ENCODE measurements at places on chromosomes 7 and 10.

DNA sequence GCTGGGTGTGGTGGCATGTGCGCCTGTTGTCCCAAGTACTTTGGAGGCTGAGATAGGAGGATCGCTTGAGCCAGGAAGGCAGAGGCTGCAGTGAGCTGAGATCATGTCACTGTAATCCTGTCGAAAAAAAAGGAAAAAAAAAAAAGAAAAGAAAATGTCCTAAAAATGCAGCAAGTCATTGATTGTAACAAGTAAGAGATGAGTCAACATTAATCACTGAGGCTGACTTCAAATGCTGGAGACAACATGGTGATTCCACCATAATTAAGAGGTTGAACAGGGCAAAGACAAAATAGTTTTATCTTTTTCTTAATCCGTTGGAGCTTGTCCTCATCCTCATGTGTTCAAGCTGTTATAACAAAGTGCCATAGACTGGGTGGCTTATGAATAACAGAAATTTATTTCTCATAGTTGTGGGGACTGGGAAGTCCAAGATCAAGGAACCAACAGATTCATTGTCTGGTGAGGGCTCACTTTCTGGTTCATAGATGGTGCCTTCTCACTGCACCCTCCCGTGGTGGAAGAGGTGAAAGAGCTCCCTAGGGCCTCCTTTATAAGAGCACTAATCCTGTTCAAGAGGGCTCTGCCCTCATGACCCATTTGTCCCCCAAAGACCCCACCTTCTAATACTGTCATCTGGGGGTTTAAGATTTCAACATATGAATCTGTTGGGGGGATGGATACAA lies 60.3 kb downstream of the TBXAS1 start:
- DNase-seq = no peak

DNA sequence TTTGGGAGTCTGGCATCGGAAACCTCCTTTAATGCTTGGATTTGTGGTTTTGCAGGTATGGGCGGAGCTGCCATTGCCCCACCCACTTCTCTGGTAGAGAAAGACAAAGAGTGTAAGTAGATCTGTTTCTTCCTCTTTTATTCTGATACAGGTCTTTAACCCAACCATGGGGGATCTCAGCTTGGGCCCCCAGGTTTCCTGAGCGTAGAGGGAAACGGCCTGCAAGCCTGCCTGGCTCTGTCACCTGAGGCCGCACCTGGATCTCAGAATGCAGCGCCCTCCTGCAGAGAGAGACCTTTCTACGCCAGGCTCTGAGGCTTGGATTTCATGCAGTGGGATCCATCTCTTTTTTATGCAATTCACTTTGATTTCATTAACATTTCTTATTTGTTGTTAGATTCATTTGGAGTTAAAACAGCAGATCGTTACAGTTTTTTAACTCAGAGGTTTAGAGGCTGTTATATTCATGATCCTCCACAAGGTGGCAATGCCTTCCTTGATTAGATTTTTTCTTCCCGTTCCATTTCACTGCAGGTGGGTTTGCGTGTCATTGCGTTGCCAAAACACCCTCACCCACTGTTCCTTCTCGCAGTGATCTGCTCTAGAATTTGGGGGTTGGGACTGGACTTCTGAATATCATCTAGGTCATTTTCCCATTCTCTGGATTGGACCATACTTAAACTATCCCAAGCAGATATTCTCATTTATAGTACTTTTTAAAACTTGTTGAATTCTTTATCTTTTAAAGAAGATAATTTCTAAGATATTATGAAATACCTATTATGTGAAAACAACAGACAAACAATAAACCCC lies 20.0 kb downstream of the RBM17 start:
- DNase-seq = peak; percentile 52

GRCh38 chr10:70652761-70653657 lies 19.3 kb upstream of the ADAMTS14 start:
- DNase-seq = no peak

GRCh38 chr10:106341356-106341755 lies 823.1 kb downstream of the SORCS1 start:
- no peak for DNase-seq

GRCh38 chr10:61454541-61454940 lies 1.4 kb upstream of the TMEM26 start:
- DNase-seq = no peak

- no peak for DNase-seq
Observed at GRCh38 chr7:77967429-77967828, 168.9 kb downstream of the PHTF2 start.

DNA sequence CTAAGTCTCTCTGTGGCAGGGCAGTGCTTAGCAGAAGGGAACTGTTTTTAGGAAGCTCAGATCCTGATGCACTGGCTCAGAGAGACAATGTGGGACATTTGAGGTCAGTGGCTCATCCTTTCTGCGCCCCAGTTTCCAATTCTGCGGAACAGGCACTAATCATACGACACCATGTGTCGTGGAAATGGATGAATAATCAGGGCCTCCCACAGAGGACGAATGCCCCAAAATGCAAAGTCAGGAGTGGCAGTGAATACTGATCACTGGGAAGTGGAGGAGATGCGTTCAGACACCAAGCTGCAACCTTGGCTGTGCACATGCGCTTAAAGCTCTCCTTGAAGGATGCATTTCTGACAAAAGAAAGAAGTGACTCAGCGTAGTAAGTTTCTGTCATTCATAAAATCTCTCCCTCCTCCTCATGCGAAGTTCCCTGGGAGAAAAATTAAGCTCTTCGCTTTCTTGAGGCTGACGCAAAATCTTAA lies 21.9 kb upstream of the ECHDC3 start:
- no peak for DNase-seq

DNA sequence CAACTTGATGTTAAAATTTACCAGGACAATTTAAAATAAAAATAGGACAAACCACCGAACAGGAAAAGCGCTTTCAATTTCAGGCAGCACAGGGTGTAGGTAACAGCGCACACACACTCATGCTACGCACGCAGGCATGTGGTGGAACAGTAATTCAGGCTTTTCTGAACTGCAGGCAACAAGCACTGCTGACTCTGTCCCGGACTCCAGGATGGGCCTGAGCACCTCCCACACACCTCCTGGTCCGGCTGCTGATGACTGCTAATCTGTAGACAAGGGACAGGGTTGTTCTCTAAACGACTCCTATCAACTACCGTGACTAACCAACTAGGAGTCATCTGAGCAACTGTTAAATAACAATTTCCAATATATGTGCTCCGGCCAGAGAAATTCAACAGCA lies 192.6 kb upstream of the FRMD4A start:
- DNase-seq = no peak

GRCh38 chr7:128100225-128100948 lies 69.2 kb upstream of the LRRC4 start:
- no peak for DNase-seq

- peak; percentile 32 for DNase-seq
Observed at GRCh38 chr7:8260871-8261694, 884 bp downstream of the ICA1 start.

GRCh38 chr7:128777156-128778123 lies 1.8 kb upstream of the OPN1SW start:
- peak; percentile 26 for DNase-seq

DNA sequence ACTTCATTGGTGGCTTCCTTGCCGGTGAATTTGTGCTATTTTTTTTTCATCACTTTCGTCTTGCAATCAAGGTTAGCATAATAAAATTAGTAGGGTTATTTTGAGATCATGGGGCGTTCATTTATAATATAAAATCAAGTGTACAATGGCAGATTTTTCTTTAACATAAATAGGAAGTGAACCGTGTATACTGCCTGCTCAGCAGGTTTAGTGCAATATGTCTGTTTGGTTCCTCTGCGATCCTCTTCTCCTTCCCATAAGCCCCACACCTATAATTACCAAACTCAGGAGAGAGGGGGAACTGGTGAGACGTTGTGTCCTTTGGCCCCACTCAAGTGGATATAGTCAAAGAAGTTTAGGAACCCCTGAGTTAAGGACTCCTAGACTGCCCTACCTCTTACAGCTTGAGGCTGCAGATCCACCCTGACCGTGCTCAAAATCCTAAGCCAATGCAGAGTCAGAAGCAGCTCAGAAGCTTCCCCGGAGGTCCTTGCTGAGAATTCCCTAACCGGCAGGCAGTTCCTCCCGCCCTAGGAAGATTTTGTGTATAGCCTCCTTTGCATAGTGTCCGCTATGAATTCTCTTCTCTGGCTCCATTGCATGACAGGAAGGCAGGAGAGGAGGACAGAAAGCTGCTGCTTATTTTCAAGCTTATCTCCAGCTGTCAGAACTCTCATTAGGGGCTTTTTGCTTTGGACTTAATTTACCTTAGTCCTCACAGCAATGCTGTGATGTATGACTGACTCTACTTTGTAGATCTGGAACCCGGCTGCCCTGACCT lies 41.5 kb downstream of the PYROXD2 start:
- DNase-seq = no peak

DNA sequence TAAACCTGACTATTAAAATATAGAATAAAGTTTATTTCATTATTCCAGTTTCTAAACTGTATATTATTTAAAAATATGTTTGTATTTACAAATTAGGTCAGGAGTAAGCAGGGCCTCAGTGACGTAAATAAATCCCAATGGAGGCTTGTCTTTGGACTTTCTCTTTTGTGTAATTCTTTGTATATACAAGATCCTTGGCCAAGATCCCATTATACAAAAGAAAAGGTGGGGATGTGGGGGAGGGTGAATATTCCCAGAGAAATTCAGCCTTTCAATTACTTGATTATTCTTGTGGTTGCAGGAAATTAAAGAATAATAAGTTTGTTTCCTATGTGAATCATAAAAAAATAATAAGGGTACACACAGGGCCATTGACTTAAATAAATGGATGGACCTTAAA lies 178.7 kb upstream of the PRPS1L1 start:
- DNase-seq = no peak

GRCh38 chr10:130121486-130122079 lies 11.0 kb upstream of the C10orf143 start:
- no peak for DNase-seq

DNA sequence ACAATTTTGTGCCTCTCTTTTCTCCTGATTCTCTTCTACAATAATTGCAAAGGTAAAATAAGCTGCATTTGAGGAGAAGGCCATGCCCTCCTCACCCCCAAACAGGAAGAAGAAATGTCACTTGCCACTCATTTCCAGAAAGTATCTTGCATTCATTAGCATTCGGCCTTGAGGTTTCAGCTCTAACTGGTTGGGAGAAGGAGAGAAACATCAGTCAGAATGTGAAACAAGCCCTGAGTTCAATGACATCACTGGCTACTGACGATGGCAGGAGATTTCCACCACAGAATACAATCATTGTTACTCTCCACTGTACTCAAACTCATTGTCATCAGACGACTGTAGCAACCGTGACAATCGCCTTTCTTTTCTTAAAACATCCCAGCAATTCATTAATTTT lies 72.8 kb downstream of the PRKCQ start:
- no peak for DNase-seq

DNA sequence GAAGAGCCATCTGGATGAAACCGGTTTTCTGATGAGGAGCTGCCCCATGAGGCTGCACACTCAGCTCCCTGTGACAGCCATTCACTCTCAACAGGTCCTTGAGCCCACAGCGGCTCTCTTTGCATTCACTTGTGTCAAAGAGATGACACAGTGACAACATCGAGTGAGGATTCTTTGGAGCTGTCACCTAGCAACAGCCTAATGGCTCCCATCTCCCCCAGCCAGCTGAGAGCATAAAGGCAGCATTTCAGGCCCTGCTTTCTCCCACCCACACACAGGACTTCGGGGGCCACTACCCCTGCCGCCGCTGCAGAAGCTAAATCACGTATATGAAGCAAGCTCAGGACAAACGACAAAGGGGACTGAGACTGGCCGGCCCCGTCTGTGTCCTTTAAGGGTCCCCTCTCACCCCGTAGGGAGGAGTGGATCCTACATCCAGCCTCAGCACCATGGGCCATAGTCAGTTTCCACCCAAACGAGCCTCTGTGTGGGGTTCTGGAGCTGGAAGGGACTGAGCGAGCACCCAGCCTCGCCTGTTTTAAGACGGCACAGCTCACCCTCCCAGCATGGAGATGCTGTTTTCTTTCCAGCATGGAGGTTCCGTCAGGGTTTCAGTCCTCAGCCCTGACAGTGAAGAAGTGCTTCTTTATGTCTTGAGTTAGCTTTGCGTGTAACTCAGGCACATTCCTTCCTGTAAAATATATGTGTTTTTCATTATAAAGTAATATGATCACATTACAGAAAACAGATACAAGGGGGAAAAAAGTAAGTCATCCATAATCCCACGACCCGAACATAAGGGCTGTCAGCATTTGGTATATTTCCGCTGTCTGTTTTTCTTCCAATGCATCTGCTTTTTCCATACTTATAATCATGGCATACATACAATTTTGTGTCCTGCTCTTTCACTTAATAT lies 4.9 kb downstream of the CPA4 start:
- no peak for DNase-seq

- DNase-seq = no peak
Observed at GRCh38 chr10:92124020-92124419, 166.9 kb downstream of the CPEB3 start.

GRCh38 chr7:17183630-17184328 lies 114.7 kb upstream of the AHR start:
- DNase-seq = no peak

GRCh38 chr7:117716707-117717299 lies 156.4 kb downstream of the CTTNBP2 start:
- DNase-seq = no peak

- no peak for DNase-seq
Observed at GRCh38 chr10:63822496-63822895, 301.3 kb downstream of the REEP3 start.

GRCh38 chr7:102942181-102942866 lies 29.5 kb downstream of the LRRC17 start:
- DNase-seq = no peak

DNA sequence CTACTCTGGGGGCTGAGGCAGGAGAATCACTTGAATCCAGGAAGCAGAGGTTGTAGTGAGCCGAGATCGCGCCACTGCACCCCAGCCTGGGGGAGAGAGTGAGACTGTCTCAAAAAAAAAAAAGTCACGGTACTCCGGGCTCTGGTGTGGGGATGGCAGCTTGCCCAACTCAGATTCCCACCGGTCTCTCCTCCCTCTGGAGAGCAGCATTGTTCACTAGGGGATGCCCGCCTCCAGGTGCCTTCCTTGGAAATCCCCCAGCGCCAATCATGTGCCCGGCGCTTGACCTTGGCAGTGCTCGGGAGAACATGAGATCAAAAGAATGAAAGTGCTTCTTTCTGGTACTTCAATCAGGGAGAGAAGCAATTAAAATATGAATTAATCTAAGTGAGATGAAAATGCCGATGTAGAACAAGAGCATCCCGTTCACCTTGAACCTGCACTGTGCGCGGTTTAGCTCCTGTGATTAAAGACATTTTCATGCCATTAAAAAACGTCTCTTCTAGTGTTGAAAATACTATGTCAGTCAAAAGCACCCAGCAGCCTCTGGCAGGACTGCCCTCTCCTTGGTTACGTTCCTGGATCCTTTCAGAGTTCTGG lies 1127.3 kb upstream of the AUTS2 start:
- no peak for DNase-seq

GRCh38 chr7:37410305-37411229 lies 38.1 kb downstream of the ELMO1 start:
- DNase-seq = peak; percentile 29

GRCh38 chr10:17730667-17731066 lies 21.3 kb upstream of the TMEM236 start:
- no peak for DNase-seq

GRCh38 chr10:34286136-34286739 lies 528.9 kb downstream of the PARD3 start:
- peak; percentile 1 for DNase-seq

All from NB4 (cell line).